NCI-H2081 (cell line): ENCODE measurements at places on chromosomes 11 and 22.

DNA sequence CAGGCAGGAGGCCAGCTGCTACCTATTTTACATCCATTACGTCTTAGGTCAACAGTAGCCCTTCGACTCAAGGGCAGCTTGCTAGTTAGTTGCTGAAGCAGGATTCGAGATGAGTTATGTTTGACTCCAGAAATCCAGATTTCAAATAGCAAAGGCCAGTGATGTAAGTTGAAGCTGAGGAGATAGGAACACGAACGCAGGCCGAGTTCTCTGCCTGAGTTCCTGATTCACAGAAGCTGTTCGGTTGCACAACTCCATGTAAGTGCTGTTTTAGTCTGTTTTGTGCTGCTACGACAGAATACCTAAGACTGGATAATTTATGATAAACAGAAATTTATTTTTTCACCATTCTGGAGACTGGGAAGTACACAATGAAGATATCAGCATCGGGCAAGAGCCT is 111.2 kb downstream of the SLC1A2 start:
- DNase-seq = no peak

DNA sequence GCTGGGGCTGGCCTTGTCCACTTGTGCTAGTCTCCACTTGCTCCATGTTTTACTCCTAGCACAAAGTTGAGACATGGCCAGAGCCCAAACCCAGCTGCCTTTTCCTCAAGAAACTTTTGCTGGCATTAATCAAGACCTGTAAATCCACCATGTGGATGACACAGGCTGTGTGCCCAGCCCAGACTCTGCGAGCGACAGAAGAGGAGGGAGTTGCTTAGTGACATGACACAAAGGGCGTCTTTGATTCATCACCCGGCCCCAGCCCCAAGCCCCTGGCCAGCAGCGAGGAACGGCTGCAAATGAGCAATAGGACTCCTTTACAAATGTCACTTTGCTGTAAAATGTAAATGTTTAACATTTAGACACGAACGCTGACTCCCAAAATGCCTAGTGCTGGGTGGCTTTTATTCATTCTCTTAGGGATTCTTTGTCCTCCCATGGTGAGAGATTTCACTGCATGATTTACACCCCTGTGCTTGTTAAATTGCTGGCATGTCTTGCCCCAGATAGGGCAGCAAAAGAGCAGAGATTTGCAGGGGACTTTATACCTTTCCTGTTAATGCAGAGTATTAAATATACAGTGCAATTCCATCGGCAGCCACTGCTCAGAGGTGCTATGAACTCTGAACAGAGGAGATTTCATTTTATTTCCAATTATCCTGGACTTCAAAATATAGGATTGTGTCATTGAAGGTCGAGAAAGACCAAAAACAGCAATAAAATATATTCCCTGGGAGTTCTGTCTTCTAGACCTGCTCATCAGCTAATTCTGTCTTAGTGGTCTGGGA is 263.6 kb upstream of the NCAM1 start:
- DNase-seq = no peak

DNA sequence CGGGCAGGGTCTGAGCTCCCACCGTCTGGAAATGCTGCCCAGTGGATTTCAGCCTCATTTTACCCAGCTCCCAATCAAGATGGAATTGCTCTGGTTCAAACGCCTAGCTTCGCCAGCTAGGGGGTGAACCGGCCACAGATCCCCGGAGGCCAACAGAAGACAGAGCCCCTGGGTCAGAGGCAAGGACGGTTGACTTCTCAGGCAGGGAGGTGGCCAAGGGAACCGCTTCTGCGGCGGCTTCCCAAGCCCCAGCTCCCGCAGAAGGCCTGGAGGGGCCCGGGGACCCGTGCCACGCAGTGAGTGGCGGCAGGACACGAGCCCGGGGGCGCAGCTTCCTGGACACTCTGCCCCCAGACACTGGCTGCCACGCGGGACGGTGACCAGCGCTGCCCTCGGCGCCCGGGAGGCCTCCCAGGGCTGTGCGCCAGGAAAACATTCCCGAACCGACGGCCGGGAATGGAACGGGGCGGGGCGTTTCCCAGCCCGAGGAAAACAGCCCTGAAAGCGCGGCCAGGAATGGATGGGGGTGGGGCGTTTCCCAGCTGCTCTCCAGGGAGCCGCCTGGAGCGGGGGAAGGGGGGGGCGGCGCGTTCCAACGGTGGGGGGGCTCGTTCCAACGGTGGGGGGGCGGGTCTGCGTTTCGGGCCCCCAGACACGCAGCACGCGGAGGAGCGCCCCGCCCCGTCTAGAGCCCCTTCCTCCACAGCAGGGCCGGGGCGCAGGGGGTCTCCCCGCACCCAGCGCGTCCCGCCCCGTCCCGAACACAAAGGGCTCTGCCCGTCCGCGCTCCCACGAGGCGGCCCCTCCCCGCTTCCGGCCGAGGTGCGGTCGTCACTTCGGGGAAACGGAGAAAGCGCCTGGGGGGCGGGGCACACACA is 13.5 kb upstream of the B4GALNT4 start:
- peak; percentile 24 for DNase-seq

DNA sequence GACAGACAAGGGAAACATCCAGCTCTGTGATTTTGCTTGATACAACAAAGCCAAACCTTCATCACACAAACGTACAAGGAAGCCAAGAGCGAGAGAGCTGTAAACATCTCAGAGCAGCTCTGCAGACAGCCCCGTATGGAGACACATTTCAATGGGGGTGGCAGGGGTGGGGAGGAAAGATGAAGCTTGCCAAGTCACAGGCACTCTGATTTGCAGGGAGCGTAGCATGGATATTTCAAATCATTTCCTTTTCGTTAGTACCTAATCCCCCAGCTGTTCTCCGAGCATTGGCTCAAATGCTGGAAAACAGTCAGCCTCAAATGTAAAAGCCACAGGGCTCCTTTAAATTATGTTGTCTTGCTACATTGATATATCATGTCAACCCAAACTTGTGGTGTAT is 458.9 kb upstream of the CADM1 start:
- peak; percentile 73 for DNase-seq

DNA sequence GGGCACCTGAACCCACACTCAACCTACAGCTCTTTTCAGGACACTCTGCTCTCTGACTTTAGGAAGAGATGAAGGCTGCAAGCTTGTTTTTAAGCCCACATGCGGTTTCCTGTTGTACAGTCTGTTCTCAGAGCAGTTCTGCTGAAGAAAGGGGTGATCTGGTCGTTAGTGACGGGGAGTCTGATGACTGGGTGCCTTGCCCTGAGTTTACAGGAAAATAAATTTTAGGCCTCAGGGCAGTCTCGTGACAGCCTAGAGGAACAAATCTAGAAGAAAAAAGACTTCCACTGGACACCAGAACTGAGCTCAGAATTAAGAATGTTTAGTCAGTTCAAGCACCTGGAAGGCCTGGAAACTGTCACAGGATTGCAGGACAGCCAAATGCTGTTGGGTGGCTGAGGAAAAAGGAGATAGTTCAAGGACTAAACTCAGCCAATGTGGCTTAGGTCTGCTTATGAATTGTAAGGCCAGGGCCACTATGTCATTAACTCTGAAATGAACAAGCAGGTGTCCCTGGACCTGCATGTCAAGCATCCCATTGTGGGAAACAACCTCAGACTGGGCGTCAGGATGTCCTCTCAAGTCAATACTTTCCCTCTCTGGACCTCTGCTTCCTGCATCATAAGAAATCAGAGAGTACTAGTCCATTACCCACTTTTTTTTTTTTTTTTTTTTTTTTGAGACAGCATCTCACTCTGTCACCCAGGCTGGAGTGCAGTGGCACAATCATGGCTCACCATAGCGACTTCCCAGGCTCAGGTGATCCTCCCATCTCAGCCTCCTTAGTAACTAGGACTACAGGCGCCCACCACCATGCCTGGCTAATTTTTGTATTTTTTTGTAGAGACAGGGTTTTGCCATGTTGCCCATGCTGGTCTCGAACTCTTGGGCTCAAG is 5.7 kb downstream of the PIK3IP1 start:
- no peak for DNase-seq

DNA sequence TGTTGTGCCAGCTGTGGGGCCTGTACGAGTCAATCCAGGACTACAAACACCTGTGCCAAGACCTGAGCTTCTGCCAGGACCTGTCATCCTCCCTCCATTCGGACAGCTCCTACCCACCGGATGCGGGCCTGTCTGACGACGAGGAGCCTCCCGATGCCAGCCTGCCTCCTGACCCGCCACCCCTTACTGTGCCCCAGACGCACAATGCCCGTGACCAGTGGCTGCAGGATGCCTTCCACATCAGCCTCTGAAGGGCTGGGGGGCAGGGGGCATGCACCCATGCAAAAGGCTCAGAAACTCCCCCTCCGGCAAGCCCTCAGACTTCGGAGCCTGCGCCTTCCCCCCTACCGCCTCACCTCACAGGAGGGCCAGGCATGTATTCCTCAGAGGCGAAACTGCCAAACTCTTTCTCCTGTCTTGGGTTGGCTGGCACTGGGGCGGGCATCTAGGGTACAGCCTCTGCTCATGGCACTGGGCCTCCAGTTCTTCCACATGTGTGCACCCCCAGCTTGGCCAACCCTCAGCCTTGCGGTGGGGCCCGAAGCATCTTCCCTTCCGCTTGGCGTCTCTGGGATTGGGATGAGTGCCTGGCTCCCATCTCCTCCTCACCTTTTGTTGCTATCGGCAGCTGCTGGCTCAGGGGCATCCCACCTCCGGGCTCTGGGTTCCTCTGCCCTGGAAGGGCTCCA is 1.2 kb downstream of the FAM89B start:
- no peak for DNase-seq

- DNase-seq = no peak
These were observed 451 bp downstream of the CDC45 start for GRCh38 chr22:19480173-19480568.

DNA sequence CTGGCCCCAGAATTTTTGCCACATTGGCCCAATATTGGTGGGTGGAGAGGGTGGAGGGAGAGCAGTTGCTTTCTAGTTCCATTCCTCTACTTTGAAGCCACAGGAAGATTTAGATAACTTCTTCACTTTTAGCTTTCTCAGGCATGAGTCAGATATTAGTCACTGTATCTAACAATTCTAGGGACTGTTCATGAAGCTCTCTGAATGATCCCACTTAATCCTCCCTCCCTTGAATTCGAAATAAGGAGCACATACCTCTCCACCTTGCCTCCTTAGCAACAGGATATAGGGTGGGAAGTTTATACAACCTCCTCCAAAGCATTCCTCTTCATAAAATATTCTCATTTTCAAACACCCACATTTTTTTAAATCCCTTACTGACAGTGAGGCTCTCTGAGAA is 13.5 kb downstream of the FSHB start:
- DNase-seq = no peak
